ENCODE measurements at places on chromosomes 7 and 10.
A peak's percentile ranks its signal among the peaks of the same experiment; 100 is the strongest.

GRCh38 chr7:30880125-30880720 is 31.4 kb upstream of the AQP1 start:
- no peak for DNase-seq

DNA sequence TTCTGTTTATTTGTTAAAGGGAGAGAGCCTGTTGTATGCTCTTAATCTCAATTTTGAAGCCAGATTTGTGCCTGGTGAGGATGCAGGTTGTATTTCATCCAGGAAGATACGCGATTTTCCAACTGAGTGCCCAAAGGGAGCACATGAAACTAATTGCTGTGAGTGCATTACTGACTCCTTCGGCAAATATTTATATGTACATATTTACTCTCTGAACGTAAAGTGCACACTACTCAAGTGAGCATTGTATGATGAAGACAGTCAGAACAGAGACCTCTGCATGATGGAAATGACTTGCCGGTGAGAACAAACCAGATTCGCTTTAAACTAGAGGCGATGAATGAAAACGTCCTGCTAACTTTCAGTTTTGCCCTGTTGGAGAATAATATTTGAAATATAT is 130.1 kb downstream of the MALRD1 start:
- no peak for DNase-seq

DNA sequence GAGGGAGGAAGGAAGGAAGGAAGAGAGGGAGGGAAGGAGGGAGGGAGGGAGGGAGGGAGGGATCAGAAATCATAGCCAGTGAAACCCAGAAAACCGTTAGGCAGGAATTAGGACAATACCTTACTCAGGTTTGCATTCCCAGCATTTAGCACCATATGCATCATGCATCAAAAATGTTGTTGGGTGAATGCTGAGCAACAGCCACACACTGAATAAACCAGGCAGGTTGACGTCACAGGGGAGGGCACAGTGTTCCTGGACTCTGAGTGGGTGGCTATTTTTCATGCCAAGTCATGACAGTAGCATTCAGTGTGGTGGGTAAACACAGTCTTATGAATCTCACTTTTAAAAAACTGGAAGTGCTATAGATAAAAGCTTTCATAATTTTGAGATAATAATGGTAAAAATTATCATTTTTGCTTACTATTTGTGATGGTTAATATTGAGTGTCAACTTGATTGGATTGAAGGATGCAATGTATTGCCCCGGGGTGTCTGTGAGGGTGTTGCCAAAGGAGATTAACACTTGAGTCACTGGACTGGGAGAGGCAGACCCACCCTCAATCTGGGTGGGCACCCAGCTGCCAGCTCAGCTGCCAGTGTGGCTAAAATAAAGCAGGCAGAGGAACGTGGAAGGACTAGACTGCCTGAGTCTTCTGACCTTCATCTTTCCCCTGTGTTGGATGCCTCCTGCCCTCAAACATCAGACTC is 199.1 kb upstream of the PRKCQ start:
- no peak for DNase-seq

- DNase-seq, result no peak
These were observed 77.1 kb downstream of the CARD11 start for GRCh38 chr7:2966466-2967078.

DNA sequence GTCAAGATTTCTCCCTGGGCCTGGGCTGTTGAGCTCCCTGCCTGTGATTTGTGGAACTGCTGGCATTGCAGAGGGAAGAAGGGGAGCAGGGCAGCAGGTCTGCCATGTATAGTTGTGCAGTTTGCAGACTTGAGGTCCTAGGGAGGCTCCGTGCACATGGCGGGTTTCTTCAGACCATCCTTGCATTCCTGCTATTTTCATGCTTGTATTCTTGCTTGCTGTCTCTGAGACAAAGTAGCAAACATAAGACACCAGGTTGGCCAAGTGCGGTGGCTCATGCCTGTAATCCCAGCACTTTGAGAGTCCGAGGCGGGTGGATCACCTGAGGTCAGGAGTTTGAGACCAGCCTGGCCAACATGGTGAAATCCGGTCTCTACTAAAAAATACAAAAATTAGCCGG is 61.1 kb downstream of the NPTX2 start:
- no peak for DNase-seq

GRCh38 chr7:20283385-20283784 is 47.3 kb upstream of the ITGB8 start:
- no peak for DNase-seq

GRCh38 chr7:133662830-133663229 is 410.0 kb downstream of the EXOC4 start:
- DNase-seq, result no peak

DNA sequence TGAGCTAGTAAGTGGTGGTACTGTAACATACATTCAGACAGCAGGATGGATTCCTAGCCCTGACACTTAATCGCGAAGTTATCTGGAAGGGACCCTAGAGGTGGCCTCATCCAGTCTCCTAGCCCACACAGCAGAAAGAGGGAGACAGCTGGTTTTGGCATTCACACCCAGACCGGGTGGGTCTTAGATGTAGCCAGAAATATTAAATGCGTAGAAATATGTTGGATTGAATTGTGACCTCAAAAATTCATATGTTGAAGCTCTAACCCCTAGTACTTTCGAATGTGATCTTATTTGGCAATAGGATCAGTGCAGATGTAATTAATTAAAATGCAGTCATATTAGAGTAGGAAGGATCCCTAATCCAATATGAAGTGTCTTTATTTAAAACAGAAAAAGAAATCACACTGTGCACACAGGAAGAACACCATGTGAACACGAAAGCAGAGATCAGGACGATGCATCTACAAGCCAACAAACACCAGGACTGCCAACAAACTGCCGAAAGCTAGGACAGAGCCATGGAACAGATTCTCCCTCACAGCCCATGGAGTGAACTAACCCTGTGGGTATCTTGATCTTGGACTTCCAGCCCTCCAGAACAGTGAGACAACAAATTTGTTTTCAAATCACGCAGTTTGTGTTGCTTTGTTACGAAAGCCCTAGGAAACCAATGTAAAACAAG is 2.9 kb upstream of the XPNPEP1 start:
- DNase-seq, result no peak

GRCh38 chr10:14389981-14390590 is 59.4 kb upstream of the FRMD4A start:
- DNase-seq, result peak; percentile 16

DNA sequence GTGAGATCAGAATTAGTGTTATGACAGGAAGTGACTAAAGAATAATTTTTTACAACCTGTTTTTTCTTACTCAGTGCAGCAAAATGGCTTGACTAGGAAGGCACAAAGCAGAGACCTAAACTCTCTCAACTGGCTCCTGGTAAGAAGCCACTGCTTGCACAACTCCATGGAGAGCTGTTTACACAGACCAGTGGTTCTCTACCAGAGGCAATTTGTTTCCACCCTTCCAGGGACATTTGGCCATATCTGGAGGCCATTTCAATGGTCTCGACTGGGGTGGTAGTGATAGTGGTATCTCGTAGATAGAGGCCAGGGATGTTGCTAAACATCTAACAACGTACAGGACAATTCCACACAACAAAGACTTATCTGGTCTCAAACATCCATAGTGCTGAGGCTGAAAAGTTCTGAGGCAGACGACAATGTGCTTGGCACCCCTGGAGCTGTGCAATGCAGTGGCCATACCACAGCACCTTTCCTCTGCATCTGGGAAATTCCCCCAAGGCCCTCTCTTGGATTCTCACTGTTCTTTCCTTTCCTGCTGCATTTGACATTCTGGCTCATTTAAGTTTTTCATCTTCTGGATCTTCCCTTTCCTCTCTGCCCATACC is 105.4 kb upstream of the LAMB4 start:
- no peak for DNase-seq

GRCh38 chr7:98670186-98670585 is 53.1 kb downstream of the NPTX2 start:
- no peak for DNase-seq

GRCh38 chr10:1116696-1117280 is 60.6 kb downstream of the WDR37 start:
- no peak for DNase-seq

Measured in naive thymus-derived CD4-positive, alpha-beta T cell (primary cell).